HEK293T (cell line): ENCODE measurements at places on chromosomes 11 and 22.

DNA sequence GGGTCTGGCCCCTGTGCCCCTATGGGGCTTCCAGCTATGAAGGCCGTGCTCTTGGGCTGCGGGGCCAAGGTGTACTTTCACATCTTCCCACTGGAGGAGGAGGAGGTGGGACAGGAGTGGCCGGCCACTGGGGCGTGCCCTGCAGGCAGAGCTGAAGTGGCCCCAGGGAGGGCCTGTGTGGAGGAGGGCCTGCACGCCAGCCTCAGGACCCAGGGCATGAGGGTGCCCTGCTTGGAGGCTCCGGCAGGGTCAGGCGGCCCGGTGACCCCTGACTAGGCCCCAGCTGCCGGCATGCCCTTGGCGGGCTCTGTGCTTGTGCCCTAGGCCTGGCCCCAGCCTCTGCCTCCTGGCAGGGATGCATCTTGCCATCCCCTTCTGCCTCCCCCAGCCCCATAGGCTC, 5.2 kb downstream of the PRR5 start:
- no peak for DNase-seq

- DNase-seq, result no peak
Observed at GRCh38 chr11:76609736-76610370, 60.7 kb downstream of the LRRC32 start.

DNA sequence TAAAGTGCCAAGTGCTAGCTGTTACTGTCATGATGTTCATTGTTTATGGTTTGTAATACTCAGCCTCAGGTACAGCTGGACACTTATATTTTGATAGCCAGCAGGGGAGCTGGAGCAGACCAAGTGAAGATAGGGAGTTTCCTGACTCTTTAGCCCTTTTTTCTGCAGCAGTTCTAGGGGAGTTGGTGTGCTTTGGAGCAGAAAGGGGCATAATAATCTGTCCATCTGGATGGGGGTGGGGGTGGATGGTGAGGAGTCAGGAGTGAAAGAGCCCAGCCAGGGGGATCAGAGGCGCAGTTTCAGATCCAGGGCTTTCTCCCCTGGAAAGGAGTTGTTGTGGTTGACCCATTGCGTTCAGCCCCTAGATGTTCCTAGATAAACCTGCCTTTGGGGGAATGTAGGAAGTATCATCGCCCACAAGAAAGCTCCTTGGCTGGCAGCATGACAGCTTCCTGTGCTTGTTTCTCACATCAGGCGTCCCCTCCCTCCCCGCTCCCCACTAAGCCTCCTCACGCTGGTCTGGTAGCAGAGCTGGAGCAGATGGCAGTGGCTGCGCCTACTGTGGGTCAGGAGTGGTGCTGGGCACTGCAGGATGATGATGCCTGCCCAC, 41.9 kb downstream of the MED15 start:
- DNase-seq, result no peak

DNA sequence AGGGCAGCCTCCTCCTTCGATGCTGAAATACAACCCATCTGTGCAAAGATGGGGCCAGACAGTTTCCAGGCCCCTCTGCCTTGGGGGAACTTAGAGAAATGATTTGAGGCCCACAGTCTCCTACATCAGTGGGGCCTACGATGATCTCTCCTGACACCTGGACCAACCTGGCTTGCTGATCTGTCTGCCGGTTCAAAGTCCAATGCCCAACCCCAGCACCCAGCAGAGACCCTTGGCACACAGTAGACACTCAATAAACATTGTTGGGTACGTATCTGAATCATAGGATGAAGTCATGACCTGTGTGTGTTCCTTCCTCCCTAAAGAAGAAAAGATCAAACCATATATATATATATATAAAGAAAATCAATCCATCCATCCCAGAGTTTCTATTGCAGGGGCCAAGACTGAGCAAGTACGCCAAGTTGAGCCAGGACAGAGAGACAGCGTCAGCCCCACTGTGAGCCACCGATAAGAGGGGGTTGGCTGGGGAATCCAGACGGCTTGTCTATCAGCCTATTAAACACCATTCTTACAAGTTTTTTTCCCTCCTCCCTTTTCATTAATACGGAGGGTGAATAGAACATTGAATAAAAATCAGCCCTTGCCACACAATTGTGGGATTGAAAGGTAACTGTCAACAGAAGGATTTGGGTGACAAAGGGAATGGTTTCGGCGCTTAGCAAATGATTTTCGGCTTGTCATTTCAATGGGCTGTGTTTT, 244.1 kb downstream of the MN1 start:
- no peak for DNase-seq

DNA sequence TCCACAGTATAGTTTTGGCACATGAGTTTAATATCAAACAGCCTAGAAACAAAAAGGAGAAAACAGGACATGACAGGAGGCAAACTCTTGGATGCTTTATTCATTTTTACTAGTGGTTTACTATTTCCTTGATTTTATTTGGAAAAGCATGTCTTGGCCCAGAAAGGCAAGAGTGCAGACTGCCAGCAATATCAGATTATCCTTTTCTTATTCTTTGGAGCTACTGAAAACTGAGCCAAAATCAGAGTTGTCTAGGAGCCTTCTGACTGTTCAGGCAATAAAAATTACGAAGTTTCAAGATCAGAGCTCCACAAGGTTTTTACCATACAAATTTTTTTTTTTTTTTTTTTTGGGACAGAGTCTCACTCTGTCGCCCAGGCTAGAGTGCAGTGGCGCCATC, 16.0 kb downstream of the CELF1 start:
- DNase-seq, result no peak

DNA sequence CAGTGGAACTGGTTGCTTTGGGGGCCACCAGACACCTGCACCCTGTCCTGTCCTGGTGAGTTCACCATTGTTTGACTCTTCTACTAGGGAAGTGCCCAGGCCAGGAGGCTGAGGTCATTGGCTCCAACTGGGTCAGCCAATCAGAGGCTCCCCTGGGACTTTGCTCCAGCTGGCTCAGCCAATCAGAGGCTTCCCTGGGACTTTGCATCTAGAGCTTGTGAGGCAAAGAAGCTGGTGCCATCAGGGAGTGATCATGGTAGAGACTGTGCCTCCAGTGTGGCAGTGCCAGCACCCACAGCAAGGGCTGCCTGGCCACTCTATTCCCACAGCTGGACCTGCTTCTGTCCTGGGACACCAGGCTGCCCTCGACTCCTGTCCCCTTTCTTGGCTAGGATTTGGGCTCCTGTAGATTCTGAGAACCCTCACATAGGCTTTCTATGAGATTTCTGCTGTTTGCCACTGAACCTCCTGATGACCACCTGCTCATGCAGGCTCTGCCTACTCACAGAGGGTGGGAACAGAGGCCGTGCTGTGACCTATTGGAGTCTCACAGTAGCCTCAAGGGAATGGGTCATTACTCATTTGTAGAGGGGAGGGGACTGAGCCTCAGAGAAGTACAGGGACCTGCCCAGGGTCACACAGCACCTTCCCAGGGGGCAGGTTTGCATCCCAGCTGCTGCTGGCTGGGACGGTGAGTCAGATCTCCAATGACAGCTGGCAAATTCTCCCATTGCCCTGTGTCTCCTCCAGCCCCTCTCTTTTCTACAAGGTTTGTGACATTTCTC, 59.2 kb upstream of the SHISAL1 start:
- DNase-seq, result no peak

- no peak for DNase-seq
Observed at GRCh38 chr11:1501421-1502167, 15.0 kb upstream of the MOB2 start.

- DNase-seq, result no peak
Observed at GRCh38 chr11:80083531-80083951, 642.7 kb upstream of the TENM4 start.

GRCh38 chr11:86575208-86575855, 97.1 kb downstream of the ME3 start:
- no peak for DNase-seq

- no peak for DNase-seq
Observed at GRCh38 chr11:127247261-127247851, 246.8 kb upstream of the KIRREL3 start.

DNA sequence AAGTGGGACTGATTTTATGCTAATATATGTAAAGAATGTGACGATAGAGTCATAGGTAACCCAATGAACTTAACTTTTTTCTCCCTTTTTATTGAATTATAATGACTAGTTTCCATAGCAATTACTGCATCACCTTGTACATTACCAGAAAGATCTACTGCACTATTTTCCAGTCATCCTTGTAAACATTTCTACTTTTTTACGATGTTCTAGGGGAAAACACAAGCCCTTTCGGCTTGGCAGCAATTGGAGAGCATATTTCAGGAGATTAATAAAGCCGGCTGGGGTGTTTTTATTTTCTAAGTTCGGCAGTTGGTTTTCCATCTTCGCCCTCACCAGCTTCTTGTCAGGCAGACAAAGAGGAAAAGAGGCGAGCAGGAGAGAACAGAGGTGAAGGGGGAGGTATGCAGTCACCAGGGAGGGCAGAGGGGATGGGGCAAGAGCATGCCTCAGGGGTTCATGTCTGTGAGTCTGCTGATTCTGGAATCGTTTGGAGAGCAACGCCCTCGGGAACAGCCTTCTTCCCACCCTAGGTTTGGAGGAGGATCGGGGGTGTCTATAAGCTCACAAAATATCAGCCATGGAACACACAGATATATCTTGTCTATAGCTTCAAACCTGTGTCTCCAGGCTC, 476.4 kb downstream of the MIAT start:
- no peak for DNase-seq

GRCh38 chr22:25874327-25874726, 132.3 kb downstream of the MYO18B start:
- no peak for DNase-seq

- no peak for DNase-seq
Observed at GRCh38 chr11:109309153-109309552, 112.8 kb upstream of the C11orf87 start.

- DNase-seq, result no peak
Observed at GRCh38 chr11:67996051-67996450, 7.8 kb downstream of the UNC93B1 start.

DNA sequence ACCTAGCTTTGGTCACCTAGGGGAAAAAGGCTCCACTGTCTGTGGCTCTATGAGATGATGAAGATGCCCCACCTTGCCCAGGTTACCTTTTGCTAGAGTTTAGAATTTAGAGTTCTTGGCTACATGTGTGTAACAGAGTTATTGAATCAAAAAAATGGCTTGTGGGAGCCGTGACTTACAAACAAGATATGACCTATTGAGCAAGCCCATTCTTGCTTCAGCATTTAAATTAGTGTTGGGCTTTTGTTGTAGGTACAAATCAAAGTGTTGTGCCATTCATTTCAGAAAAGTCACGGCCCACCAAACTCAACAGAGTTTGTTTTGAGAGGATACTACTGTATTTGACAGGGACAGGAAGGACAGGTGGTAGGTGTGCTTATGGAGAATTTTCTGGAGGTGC, 768.8 kb downstream of the NTM start:
- DNase-seq, result no peak

- no peak for DNase-seq
Observed at GRCh38 chr11:103803062-103803461, 233.4 kb upstream of the DDI1 start.

DNA sequence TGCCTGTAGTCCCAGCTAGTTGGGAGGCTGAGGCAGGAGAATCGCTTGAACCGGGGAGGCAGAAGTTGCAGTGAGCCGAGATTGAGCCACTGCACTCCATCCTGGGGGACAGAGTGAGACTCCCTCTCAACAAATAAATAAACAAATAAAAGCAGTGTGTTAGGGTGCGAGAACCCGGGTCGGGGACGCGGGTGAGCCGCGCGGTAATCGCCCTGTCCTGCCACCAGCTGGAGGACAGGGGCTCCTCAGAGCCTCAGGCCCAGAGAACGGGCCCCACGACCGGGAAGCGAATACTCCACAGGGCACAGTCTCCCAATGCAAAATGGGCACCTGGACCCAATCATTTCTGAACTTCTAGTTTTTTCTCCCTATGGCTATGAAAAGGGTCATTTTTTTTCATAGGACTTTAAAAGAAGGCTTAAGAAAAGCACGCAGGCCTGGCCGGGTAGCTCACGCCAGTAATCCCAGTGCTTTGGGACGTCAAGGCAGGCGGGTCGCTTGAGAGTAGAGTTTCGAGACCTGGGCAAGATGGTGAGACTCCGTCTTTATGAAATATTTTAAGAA, 744 bp upstream of the MCM5 start:
- DNase-seq, result peak; percentile 57

GRCh38 chr11:28343304-28344233, 235.4 kb downstream of the METTL15 start:
- no peak for DNase-seq

- DNase-seq, result no peak
Observed at GRCh38 chr11:43969543-43969942, 27.1 kb downstream of the C11orf96 start.

DNA sequence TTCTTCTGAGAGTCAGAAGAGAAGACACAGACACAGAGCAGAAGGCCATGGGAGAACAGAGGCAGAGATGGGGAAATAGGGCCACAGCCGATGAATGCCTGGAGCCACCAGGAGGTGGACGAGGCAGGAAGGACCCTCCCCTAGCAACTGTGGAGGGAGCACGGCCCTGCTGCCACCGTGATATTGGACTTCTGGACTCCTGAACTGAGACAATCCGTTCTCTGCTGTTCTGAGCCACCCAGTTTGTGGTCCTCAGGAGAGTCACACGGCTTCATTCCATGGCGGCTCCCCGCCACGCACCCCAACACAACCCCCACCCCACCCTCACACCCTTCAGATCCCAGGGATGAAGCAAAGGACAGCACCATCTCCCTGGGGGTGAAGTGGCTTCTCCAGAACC, 338.1 kb downstream of the CTTN start:
- no peak for DNase-seq

- DNase-seq, result no peak
Observed at GRCh38 chr11:623999-624704, 603 bp downstream of the CDHR5 start.

- DNase-seq, result no peak
Observed at GRCh38 chr11:66314561-66315497, 2.0 kb downstream of the CD248 start.

DNA sequence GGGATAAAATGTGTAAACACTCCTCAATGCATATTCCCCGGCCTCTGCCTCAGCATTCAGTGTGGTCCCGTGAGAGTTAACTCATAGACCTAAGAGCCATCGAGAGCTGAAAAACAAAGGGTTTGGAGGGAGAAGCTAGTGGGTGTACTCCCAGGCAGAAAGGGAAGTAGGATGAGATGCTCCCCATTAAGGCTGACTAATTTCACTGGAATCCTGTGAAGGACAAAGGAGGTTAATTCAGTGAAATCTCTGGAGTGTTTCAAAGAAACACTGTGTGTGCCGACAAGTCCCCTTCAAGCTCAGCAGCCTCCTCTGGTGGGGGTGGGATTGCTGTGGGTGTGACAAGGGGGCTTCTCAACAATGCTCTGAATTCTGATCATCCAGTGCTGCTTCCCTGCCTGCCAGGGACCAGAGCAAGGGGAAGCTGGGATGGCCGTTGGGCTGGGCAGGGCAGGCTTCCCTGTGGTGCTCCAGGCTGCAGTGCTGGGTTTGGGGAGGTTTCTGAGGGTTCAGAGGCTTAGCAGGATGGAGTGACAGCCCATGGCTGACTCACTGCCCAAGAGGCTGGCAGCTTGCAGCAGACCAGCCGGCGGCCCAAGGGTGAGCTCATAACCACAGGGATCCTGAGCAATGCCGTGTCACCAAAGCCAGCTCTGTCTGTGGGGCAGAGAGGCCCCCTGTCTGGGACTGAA, 61.4 kb upstream of the BMAL1 start:
- no peak for DNase-seq

- no peak for DNase-seq
Observed at GRCh38 chr22:45328822-45329529, 19.2 kb downstream of the FAM118A start.

- DNase-seq, result peak; percentile 15
Observed at GRCh38 chr11:79269611-79270307, 171.1 kb downstream of the TENM4 start.

GRCh38 chr11:110830747-110831146, 118.5 kb upstream of the ARHGAP20 start:
- DNase-seq, result no peak

GRCh38 chr22:26481694-26482093, 1.9 kb downstream of the HPS4 start:
- DNase-seq, result no peak
